ENCODE measurements at places on chromosomes 1 and 21.

- no peak for DNase-seq
These were observed 9.5 kb upstream of the NDUFS5 start for GRCh38 chr1:39016604-39017171.

GRCh38 chr21:33135925-33136324, 66.0 kb downstream of the OLIG1 start:
- DNase-seq, result peak; percentile 40

- no peak for DNase-seq
These were observed 51.7 kb downstream of the UBIAD1 start for GRCh38 chr1:11324567-11325165.

DNA sequence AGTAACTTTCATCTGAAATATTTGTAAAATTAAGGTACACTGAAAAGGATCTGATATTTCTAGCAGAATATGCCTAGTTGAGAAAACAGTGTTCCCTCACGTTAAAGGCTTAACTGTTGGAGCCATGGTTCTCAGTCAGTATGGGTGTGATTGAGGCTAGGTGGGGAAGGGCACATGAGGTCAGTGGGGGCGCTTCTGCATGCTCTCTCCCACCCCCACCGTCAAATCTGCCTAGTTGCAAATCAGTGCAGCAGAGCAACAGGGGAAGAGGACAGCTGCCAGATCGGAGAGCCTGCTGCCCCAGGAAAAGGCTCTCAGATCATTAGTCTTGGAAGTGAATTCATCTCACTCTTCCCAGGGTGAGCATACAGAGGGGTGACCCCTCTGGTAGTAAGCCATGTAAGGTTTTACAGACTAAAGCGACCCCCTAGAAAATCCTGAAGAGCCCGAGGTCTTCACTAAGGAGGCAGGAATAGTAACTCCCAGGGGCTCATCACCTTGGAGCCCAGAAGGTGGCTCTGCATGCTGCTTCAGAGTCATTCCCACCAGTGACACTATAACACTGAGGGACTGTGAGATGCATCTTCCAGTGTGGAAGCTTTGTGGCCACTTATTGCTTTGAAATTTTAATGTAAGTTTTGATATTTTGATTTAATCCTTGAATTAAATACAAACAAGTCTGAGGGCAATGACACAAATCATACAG, 83.1 kb upstream of the BARHL2 start:
- no peak for DNase-seq
